IMR-90 (cell line): ENCODE measurements at places on chromosomes 2 and 18.
A peak's percentile ranks its signal among the peaks of the same experiment; 100 is the strongest.

GRCh38 chr2:157256626-157257025 lies 879 bp upstream of the GALNT5 start:
- peak; percentile 52 for DNase-seq

DNA sequence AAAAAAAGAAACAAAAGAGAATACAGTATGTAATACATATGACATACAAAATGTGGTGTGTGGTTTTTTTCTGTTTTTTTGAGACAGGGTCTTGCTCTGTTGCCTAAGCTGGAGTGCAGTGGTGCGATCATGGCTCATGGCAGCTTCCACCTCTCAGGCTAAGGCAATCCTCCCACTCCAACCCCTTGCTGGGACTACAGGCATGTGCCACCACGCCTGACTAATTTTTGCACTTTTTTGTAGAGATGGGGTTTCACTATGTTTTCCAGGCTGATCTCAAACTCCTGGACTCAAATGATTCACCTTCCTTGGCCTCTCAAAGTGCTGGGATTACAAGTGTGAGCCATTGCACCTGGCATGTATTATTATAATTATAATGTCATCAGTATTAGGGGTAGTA lies 38.9 kb downstream of the DHX57 start:
- peak; percentile 10 for DNase-seq

- DNase-seq = no peak
Measured at GRCh38 chr2:128644156-128644555, 325.5 kb upstream of the HS6ST1 start.

- peak; percentile 94 for DNase-seq
Measured at GRCh38 chr18:59899298-59900221, at the start of gene PMAIP1. Gene PMAIP1 (plus strand): TSS chr18:59899996. CDS start chr18:59900178, 182 bp downstream.

- DNase-seq = no peak
Measured at GRCh38 chr2:60808330-60808801, 52.3 kb downstream of the PAPOLG start.

DNA sequence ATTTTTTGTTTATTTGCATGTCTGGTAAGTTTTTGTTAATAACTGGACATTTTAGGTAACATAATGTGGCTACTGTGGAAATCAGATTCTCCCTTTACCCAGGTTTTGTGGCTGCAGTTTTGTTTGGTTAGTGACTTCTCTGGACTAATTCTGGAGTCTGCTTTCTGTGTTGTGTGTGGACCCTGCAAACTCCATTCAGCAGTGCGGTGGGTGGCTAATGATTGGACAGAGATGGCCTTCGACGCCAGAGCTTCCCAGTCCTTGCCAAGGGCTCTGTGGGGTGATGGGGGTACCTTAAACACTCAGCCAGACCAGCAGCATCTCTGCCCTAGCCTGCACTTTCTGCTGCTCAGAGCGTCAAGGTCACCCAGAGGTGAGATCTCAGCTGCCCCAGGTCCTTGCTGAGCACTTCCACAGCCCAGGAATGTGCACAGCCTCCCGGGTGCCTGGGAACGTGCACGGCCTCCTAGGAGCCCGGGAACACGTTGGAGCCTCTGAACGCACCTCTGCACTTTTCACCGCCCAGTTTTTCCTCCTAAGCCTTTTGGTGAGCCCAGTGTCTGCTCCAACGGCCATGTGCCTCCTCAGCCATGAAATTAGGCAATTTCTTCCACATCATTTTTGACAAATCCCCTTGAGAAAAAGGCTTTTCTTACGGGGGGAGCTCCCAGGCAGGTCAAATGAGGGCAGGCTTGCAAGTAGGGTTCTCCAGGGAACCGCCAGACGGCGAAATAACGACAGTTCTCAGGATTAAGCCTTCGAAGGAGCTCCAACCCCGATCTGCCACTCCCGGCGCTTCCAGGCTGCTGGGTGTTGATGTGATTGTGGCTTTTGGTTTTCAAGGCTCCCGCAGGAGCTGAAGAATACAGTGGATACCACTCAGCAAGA lies 35.2 kb upstream of the KLF11 start:
- DNase-seq = no peak

- no peak for DNase-seq
Measured at GRCh38 chr2:9033385-9034168, 30.1 kb upstream of the MBOAT2 start.

GRCh38 chr18:10124967-10125366 lies 211.2 kb downstream of the VAPA start:
- no peak for DNase-seq

GRCh38 chr2:242011167-242011513 lies 141.6 kb downstream of the RTP5 start:
- DNase-seq = no peak

DNA sequence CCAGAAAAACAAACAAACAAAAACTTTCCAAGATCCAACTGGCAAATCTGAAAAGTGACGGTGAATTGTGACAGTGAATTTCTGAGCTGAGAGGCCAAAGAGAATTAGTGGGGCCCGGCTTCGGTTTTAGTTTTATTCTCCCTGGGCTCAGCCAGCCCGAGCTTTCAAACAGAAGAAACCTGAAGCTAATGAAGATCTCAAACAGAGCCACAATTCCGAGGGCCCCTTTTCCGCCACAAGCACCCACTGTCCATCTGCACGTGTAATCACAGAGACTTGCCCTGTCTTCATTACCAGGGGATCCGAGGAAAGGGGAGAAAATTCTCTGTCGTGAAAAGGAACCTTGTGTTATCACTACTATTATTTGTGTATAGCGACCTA lies 4.2 kb upstream of the ONECUT2 start:
- no peak for DNase-seq

- DNase-seq = no peak
Measured at GRCh38 chr18:34591920-34592444, 118.1 kb upstream of the DTNA start.

DNA sequence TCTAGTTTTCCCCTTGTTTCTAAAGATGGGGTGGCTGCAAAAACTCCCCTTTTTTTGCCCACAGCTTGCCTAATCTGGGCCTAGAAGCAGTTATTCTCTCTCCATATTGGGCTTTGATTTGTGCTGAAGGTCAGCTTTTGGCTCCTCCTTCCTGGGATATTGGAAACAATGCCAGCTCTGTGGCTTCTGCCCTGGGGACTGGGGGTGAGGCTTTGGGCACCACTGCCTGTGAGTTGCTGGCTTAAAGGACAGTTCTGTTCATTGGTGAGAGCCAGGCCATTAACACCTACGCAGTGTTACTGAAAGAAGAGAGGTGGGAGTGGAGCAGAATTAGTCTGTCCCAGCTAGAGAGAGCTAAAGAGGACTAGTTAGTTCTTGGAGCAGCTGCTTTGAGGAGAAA lies 4.3 kb downstream of the UBXN2A start:
- no peak for DNase-seq

GRCh38 chr2:71358931-71359671 lies 27.5 kb downstream of the ZNF638 start:
- DNase-seq = peak; percentile 60

DNA sequence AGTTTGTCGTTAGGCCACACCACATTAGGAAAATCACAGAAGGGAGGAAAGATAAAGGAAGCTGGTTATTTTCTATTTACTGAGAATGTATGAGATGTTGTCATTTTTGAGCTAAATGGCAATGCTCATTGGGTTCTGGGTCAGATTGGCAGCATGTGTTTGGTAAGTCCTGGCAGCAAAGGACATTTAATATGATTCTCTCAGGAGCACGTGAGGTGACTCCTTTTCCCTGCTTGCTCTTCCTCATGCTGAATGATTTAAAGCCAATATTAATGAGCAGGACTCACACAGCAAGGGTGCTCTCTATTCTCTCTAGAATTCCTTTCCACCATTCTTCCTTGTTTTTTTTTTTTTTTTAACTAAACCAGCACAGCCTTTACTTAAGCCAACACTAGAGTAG lies 298.2 kb downstream of the XIRP2 start:
- DNase-seq = no peak

GRCh38 chr2:233256048-233256447 lies 4.6 kb downstream of the ATG16L1 start:
- no peak for DNase-seq

DNA sequence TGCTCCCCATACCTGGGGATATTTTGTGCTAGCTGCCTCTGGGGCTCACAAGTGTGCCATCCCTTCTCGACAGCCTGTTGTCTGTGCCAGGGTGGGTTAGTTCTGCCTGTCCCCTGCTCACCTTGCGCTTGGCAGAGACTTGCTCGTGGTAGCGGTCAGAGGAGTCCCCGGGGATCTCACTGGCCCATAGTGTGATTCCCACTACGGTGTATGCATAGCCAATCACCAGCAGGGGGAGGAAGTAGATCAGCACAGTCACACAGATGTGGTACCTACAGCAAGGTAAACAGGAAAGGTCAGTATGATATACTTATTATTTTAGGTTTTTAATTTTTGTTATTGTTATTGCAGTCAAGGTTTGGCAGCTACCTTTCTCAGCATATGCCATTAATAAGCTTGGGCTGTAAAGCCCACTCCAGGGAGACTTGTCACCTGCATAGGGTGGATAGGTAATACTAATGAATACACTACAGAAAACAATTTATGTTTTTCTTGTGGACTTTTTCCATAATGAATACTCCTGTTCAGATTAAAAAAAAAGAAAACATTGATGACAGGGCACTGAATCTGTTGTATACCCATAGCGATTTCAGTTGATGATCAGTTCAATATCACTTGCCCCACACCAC lies 95.2 kb downstream of the POLE4 start:
- DNase-seq = peak; percentile 16

- no peak for DNase-seq
Measured at GRCh38 chr2:14925471-14925870, 293.0 kb downstream of the LRATD1 start.

DNA sequence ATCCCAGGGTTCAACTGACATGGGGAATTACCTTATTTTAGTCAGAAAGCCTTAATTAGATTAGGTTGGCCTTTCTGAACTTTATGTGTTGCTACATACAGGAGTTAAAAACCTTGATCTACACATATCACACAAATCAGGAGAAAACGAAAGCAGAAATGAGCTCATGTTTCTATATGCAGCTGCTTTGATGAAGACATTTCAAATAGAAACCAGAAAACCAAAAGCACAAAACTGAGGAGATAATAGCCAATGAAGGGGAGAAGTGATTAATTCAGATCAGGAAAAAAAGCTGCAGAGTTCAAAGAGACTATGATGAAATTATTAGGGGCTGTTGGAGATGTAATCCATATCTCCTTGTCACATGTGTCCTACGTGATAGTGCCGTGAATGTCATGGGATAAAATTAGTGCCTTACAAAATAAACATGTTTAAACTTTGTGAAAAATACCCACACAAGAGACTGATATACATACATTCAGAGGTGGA lies 255.0 kb downstream of the CAMKMT start:
- no peak for DNase-seq

GRCh38 chr2:33336036-33336625 lies 140.3 kb upstream of the RASGRP3 start:
- DNase-seq = no peak

DNA sequence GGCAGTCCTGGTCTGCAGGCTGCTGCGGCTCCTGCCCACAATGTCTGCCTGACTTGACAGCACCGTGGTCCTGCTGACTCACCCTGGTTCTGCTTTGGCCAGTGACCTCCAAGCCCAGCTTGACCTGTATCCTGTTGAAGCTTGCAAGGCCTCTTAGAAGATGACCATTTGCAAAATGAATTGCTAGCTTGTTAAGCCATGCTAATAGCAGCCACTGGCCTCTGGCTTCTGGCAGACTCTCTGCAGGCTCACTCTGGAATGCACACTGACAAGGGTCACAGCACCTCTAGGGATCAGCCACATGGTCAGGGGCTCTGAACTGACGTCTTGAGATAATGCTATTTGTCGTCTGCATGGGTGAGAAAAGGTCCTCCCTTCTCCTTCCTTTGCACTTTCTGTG lies 25.9 kb downstream of the CNGA3 start:
- DNase-seq = no peak

- DNase-seq = no peak
Measured at GRCh38 chr2:169572189-169572588, 1.5 kb downstream of the FASTKD1 start.

DNA sequence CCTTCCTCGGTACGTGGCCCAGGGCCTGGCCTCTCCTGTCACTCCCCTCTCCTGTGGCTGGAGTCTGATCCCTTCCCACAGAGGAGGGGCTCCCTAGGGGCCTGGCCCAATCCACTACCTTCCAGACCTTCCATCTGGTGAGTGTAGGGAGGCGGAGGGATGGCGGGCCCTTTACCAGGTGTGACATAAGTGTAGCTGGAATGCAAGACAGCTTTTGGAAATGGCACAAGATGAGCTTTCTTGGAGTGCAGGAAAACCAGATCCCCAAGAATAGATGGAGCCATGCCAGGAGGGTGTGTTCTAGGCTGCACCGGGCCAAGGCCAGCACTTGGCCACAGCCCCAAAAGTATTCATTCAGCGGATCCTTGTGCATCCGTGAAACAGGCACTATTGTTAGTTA lies 30.1 kb downstream of the IGFBP5 start:
- no peak for DNase-seq

DNA sequence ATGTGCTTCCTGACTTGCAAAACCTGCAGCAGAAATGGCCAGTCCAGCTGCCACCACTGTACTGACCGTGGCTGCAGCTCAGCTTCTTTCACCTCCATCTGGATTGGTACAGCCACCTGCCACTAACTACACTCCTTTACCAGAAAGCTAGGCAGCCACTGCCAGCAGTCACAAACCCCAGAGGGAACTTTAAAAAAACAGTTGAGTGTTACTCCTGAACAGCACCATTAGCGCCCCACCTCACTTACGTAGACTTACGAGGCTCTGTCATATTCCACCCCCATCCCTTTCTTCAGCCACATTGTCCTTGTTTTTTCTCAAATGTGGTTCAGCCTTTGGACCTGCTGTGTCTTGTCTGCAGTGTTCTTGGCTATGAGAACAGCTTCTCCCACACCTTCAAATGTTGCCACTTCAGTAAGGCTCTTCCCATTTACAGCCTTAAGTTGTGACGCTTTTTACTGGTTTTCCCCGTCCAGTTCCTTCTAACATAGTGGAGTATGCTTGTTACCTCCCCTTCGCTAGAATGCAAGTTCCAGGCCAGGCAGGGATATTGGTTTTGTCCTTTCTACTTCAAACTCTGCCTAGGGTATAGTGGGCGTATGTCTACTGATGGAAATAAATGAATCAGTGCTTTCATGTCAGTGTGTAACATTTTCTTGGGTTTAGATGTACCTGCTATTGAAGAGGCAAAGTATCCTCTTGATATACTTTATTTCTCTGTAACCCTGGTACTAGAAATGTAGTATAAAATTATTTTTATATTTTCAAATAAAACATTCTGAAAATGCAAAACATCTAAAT lies 17.0 kb downstream of the HNRNPA3 start:
- DNase-seq = no peak

DNA sequence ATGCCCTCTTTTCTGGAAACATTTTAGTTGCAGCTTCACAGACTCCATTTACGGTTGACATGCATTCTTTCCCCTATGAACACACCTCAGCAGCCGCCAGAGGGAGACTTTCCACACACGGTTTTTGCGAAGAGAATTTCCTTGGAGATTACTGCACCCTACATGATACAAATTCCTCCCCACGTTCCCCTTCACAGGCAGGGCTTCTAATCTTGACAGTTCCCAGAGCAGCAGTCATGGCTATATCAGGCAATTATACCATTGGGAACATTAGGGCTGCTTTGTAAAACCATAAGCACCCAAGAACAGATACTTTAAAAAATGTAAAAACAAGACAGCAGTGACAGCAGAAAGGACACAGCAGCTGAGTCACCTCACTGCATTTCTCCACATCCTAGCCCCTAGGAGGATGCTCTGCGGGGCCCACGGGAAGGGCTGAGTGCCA lies 253.8 kb downstream of the TGIF1 start:
- peak; percentile 73 for DNase-seq
